ENCODE measurements at places on chromosomes 6 and 20. TPM values are rescaled to one million over a fixed set of nuclear protein-coding genes. Genes with fewer than 3 reads are reported as not detected.

GRCh38 chr6:16236631-16237199, 1.7 kb upstream of the GMPR start:
- H3K4me1 ChIP-seq, result peaks cover 25% of the 10 kb centered on the region
- H3K36me3 ChIP-seq, result no peaks in the 10 kb centered on the region
- DNase-seq, result no peak
- peaks cover 38% of the 10 kb centered on the region for H3K27me3 ChIP-seq

GRCh38 chr6:113995634-113996033, 24.7 kb upstream of the HDAC2 start:
- H3K27ac ChIP-seq, result no peak overlapping the region
- DNase-seq, result no peak
- peaks cover 12% of the 10 kb centered on the region for H3K27me3 ChIP-seq
- peaks cover 2% of the 10 kb centered on the region for H3K36me3 ChIP-seq
- no peaks in the 10 kb centered on the region for H3K4me1 ChIP-seq

The EFCAB8 gene
- 0.37 TPM for total RNA-seq

- H3K4me1 ChIP-seq, result peaks cover 53% of the 10 kb centered on the region
- no peaks in the 10 kb centered on the region for H3K27me3 ChIP-seq
- DNase-seq, result no peak
These were observed 7.4 kb downstream of the CEP85L start for GRCh38 chr6:118644007-118644406.

Data from activated CD4-positive, alpha-beta T cell treated with anti-CD3 and anti-CD28 coated beads for 36 hours (primary cell).